ENCODE measurements at places on chromosomes 7 and 10.

- no peak for DNase-seq
These were observed 24.2 kb downstream of the TRRAP start for GRCh38 chr7:98902523-98902922.

GRCh38 chr7:153170287-153170686 lies 410.7 kb downstream of the ACTR3B start:
- no peak for DNase-seq

- DNase-seq = no peak
These were observed 6.3 kb upstream of the CTBP2 start for GRCh38 chr10:125166658-125167057.

DNA sequence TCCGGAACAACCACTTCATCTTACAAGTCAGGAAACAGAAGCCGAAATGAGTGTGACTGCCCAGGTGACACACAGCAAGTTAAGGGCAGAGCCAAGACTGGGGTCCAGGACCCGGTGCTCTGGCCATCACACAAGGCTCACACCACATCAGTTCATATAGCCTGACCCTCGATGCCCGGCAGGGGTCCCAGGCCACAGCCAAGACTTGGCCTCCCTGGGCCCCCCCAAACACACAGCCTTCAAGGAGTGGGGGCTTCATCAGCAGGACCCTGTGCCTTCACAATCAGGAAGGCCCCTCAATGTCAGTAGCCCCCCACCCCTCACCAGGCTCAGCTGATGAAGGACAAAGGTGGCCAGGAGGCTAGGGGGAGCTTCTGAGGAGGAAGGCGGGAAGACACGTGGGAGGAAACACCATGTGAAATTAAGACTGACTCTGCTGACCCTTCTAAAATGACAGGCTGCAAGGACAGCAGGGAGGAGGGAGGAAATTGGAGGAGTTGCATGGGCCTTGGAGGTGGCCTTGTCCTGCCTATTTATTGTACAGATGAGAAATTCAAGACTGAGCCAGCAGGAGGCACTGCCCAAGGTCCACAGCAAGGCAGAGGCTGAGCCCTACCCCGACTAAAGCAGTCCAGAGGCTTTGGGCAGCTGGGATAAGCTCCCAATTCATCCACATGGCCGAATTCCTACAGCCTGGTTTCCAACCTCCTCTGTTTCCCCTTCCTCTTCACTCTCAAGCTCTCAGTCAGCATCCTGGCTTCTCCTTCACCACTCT lies 216.1 kb upstream of the ZMIZ1 start:
- DNase-seq = peak; percentile 13

GRCh38 chr10:129728905-129729795 lies 234.9 kb downstream of the EBF3 start:
- DNase-seq = no peak

DNA sequence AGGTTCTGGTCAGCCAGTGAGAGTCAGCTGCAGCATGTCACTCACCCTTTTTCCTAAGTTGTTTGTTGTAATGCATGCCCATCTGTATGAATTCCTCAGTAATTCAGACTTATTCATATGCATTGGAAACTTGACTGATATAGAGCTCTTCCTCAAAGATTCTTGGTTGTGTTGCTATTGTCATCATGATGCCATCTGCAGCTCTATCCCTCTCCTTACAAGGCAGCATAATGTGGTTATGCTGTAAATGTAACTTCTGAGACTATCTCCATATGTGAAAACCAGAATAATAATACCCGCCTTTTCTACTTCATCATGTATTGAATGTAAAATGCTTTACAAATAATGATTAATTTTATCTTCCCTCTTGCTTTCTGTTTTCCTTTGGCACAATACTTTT lies 252.6 kb upstream of the MTPN start:
- DNase-seq = no peak

DNA sequence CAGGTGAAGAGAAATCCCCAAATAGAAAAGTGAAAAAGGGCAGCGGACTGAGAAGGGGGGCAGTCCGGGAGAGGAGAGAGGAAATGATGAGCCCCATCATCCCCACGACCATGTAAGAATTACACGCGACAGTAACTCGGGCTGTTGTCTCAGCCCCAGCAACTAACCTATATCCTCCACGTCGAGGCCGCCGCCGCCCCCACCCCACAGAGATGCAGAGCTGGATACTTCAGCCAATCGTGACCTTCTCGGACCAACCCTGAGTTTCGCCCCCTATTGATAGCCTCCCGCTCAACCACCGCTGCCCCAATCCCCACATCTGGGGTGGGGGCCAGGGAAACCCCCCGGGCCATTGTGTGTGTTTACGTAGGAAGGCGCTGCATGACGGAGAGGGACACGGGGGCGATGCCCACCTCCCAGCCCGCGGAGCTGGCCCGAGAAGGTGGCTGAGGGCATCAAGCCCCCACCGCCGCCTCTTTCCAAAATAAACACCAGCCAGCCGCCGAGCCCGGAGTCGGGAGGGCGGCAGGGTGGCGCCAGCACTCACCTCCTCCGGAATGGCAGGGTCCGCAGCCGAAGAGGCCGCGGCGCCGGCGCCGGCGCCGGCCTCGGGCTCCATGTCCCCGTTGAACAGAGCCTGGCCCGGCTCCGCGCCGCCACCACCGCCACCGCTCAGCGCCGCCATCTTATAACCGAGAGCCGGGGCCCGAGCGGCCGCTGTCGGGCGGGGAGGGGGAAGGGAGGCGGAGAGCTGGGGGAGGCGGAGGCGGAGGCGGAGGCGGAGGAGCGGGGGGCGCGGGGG lies 509 bp downstream of the BRAF start:
- peak; percentile 67 for DNase-seq

DNA sequence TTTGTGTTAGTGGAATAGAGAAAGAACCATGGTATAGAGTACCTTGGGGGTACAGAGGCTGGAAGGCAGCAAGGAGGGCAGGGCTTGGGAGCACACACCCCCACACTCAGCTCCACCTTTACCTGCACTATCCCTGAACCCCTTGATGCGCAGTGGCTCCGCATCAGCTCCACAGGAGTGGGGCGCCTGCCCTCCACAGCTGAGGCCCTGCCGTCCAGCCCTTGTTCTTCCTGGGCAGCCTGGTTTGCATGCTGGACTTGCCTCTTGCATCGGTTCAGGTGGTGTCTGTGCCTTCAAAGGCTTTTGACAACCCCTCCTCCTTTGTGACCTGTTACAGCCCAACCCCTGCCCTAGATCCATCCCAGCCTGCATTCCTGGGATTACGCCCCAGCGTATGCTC lies 52.6 kb upstream of the ZNF32 start:
- no peak for DNase-seq

DNA sequence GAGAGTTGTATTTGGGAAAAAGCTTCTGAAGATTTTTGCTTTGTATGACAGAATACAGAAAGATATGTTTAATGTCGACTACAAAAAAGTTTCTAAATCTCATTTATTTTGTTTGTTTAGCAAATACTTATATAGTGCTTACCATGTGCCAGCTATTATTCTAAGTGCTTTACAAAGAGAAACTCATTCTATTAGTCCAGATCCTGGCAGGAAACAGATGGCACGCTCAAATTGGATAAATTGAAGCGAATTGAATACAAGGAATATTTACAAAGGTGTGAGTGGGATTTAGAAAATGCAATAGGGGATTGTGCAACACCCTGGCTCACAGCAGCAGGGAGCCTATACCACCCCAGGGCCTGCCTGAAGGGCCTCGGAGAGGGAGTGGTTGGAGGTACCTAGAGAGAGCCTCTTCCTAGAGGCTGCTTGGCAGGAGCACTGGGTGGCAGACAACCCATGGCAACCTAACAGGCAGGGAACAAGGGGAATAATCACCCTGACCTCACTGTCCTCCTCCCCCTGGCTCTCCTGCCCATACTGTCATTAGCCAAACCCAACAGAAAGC lies 27.6 kb upstream of the FAM204A start:
- DNase-seq = no peak

- DNase-seq = peak; percentile 54
These were observed 64.3 kb downstream of the MYL10 start for GRCh38 chr7:101564778-101565211.

GRCh38 chr7:25384788-25385505 lies 156.7 kb upstream of the NPVF start:
- no peak for DNase-seq

DNA sequence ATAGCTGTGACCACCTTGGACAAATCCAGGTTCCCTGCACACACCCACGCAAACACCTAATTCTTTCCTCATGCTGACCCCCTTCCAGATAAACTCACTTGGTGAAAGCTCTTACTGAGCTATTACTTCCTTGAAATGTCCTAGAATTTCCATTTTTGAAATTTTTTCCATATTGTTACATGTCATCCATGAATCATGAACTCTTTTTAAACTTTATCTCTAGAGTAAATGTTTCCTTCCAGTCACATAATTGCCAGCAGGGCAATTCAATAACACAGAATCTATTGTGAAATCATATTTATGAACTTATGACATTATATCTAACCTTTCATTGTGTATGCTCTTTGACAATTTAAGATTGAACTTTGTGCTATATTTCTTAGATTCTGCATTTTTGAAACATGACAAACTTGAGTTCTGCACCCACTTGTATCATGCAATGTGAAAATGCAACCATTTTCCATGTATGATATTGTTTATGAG lies 26.8 kb upstream of the FGL2 start:
- DNase-seq = no peak

DNA sequence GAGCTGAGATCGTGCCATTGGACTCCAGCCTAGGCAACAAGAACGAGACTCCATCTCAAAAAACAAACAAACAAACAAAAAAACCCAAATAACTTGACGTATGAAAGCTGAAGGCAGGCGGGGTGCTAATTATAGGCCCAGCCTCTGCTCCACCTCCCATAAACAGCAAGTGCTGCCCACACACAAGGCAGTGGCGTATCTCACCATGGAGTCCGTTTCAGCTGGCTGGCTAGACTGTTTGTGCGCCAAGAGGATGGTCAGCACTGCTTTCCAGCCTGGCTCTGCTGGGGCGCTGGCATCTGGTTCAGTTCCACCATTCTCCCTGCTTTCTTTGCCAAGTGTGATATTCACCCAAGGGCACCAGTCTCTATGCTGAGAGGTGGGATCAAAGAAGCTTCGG lies 29.1 kb downstream of the ZC3HC1 start:
- DNase-seq = no peak

- DNase-seq = no peak
These were observed 121.1 kb downstream of the GPR85 start for GRCh38 chr7:112965506-112965905.

DNA sequence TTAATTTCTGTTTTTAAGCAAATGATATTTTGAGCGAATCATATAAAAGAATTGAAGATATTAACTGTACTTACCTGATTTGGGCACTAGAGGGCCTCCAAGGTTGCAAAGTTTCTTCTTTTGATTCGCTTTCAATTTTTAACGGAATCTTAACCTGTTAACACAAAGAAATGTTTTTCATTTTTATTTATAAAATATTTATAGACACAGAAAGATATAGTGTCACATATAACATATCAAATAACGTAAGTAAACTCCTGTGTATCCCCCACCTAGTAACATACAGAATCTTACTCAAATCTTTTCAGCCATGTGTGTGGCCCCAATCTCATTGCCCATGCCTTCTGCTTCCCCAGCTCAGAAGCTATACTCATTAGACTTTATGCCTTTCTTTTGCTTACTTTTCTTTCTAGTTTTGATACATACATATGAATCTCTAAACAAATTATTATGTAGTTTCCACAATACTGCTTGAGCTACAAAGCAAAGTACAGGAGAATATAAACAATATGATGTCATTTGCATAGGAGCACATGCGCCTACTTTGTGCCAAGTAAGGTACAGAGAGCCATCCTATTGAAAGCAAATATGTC lies 49.5 kb upstream of the ZPBP start:
- peak; percentile 33 for DNase-seq

GRCh38 chr10:59025981-59026765 lies 150.3 kb upstream of the PHYHIPL start:
- no peak for DNase-seq

GRCh38 chr7:63080406-63080805 lies 918.2 kb upstream of the ZNF722 start:
- DNase-seq = no peak

DNA sequence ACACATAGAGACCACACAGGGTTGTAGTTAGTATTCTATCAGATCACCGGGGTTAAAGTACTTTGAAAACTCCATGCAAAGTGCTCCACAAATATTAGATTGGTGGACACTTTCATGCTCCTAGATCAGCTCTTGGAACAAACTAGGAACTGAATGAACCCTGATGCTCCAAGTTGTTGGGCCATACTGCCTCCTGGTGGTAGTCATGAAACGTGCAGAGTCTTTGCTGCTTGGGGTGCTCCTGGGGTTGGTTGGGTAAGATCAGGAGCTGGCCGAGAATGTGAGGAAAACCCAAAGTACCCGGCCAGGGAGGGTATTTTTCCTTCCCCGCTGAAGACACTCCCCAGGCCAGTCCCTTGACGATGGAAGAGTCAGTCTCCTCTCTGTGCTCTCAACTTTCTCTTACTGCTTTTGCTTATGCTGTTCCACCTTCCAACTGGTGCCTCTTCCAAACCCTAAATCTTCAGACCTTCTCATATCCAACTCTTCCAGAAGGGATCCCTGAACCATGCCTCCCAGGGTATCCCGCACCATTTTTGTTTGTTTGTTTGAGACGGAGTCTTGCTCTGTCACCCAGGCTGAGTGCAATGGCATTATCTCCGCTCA lies 918 bp upstream of the RPEL1 start:
- peak; percentile 82 for DNase-seq

- DNase-seq = peak; percentile 64
These were observed 844 bp upstream of the KAT6B start for GRCh38 chr10:74825371-74826141.

- DNase-seq = no peak
These were observed 5.5 kb upstream of the LAMB4 start for GRCh38 chr7:108135446-108136190.

DNA sequence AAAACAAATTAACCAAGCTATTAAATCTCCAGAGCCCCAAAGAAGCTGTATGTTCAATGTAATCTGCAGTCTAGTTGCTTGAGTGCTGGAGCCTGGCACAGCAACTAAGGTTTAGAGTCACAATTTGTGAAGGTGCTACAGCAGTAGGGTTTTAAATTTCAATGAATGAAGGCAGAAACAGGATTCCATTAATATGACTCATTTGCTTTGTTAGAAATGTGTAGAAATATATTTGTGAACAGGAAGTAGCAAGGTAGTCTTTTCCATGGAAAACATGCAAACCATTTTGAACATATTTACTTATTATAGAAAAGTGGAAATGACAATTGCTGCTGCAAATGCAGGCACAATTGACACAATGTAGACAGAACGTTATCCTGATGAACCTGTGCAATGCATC lies 149.0 kb upstream of the STEAP4 start:
- no peak for DNase-seq

GRCh38 chr10:131930150-131930549 lies 29.3 kb downstream of the PPP2R2D start:
- no peak for DNase-seq

DNA sequence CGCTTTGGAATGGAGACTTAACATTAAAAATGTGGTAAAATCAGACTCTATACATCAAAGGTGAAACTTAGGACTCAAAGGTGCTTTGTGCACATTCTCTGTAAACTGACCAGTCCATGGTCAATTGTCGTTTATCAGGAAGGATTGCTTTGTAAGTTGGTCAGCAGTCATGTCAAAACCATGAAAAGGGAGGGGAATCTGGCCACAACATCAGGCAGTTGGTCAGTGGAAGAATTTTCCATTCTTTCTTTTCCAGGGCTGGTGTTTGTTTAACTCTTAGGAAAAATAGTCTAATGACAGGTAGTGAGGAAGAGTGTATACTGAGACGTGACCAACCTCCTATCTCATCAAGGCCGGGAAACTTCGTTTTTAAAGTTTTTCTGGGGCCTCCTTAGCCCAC lies 226.5 kb downstream of the ADK start:
- DNase-seq = no peak
